Cardiac fibroblast (primary cell): ENCODE measurements at places on chromosomes 5 and 9.

- no peak for DNase-seq
These were observed 314.7 kb downstream of the ENC1 start for GRCh38 chr5:74325866-74326265.

DNA sequence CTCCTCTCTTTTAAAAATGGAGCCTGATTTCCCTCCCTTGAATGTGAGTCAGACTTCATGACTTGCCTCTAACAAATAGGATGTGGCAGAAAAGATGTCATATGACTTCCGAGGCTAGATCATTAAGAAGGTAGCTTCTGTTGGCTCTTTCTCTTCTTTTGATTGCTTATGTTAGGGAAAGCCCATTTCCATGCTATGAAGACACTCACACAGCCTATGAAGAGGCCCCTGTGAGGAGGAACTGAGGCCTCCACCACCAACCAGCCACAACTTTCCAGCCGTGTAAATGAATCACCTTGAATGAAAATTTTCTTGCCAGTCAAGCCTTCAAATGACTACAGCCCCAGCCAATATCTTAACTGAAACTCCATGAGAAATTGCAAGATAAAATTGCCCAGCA lies 413.4 kb downstream of the TMEM38B start:
- no peak for DNase-seq

DNA sequence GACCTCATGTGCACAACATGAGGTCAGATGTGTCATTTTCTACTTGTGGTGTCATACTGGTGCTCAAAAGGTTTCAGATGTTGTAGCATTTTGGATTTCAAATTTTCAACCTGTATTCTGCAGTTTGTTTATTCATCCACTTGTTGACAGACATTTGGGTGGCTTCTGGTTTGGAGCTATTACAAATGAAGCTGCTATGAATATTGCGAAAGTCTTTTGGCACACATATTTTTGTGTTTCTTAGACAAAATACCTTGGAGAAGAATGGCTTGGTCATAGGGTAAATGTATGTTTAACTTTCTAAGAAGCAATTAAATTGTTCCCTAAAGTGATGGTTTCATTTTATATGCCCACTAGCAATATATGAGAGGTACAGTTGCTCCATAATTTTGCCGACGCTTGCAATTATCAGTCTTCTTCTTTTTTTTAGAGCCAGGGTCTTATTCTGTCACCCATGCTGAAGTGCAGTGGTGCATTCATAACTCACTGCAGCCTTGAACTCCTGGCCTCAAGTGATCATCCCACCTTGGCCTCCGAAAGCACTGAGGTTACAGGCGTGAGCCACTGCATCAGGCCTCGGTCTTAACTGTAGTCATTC lies 70.7 kb upstream of the TRPC7 start:
- peak; percentile 9 for DNase-seq

DNA sequence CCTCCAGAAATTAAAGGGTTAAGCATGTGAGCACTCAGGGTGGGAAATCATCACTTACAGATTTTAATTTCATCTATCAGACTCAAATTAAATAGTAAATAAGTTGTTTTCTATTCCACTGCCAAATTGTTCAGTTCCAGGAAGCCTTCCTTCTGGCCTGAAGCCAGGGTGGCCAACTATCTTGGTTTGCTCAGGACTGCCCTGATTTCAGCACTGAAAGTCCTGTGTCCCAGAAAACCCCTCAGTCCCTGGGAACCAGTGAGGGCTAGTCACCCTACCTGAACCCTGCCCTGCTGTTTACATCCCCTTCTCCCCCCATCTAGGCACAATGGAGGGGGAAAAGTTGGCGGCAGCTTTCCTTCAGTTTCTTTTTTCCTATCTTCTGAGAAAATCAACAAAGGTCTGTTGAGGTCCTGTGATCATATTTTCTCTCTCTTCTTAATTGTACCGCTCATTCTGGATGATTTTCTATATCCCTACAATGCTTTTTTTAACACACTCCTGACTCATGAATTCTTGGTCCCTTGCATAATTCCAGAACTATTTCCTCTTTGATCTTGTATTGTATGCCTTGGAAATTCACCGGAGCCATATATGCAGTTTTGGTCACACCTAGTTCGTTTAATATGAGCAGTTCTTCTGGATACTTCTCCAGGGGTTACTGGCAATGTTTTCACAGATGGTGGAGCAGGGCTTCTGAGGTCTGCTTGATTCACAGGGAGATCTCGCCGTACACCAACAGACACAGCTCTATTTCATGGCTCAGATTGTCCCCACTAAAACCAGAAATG lies 103.8 kb downstream of the MAP1B start:
- peak; percentile 73 for DNase-seq

- DNase-seq, result no peak
These were observed 7.8 kb upstream of the SOX30 start for GRCh38 chr5:157659868-157660660.

DNA sequence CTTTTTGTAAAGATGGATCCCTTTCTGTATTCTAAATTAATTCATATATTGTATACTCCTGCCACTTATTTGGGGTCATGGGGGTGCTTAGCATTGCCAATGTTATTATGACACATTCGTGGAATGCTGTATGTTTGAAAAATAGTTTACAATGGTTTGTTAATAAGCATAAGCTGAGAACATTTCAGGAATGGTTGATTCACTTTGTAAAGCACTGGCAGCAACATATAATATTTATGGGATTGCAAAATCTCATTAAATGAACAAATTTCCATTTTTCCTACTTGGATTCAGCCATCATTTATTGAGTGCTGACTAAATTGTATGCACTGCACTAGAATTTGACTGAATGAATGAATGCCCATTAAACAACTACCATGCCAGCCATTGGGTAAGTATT lies 215.2 kb upstream of the KLF4 start:
- no peak for DNase-seq

DNA sequence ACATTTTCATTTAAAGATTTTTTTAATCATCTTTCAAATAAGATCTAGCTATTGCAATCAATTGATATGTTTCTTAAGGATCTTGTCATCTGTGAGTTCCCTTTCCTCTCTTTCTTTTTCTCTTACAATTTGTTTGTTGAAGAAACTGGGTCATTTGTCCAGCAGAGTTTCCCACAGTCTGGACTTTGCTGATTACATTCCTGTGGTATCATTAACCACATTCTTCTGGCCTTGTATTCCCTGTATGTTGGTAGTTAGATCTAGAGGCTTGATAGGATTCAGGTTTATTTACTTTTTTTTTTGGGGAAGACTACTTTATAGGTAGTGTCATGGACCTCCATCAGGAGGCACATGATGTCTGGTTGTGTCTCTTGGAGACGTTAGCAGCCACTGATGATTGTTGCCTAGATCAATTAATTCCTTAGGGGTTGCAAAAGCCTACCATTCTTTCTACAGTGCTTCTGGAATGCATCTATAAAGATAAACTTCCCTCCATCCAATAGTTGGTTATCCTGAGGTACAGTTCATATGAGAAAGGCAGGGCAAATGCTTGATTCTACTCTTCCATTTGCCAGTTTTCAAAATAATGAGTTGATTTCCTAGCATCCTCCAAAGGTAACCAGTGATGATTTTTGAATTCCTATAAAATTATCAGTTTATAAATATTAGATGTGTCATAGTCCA lies 14.3 kb downstream of the PDE8B start:
- peak; percentile 37 for DNase-seq

DNA sequence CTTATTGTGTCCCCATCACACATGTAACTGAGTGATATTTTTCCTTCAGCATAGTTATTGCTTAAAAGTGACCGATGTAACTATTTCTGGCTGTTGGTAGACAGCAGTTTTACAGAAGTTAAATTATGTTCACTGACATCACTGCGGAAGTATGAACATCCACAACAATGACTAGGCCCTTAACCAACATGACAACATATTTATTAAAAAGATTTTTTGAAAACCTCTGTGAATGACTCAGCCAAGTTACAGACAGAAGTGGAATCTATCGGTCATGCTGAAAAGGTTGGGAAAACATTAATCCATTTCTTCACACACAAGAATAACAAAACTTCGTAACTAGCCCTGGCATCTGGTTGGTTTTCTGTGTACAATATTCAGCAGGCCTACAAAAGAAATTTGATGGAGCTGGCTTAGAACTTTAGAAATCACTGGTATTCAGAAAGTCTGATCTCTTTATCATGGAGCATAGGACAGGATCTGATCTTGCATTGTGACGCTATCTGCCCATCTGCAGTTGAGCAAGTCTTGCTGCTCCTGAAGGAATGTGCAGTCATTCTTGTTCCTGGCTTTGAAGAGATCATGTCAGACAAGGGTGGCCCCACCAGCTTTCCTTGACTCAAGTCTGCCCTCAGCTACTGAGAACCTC lies 6.5 kb downstream of the GLIS3 start:
- peak; percentile 90 for DNase-seq

DNA sequence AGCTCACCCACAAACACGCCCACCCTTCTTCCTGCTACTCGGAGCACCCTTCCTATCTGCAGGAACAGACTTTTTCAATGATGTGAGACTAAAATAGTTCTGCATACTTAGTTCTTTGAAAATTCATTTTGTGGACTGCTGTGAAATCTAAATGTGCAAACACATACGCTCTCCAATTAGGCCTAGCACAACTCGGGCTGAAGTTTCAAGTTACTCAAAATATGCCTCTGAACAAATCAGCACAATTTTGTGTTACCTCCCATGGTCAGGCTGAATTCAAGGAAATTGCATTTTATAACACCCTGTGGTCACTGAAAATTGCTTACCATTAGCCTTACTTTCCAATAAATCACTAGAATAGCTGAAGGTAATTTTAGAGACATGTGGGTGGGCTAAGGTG lies 323.8 kb upstream of the ADCY2 start:
- no peak for DNase-seq

GRCh38 chr9:92808726-92809451 lies 44.3 kb upstream of the BICD2 start:
- DNase-seq, result peak; percentile 78

GRCh38 chr5:138955013-138955660 lies 80.0 kb upstream of the LRRTM2 start:
- no peak for DNase-seq

DNA sequence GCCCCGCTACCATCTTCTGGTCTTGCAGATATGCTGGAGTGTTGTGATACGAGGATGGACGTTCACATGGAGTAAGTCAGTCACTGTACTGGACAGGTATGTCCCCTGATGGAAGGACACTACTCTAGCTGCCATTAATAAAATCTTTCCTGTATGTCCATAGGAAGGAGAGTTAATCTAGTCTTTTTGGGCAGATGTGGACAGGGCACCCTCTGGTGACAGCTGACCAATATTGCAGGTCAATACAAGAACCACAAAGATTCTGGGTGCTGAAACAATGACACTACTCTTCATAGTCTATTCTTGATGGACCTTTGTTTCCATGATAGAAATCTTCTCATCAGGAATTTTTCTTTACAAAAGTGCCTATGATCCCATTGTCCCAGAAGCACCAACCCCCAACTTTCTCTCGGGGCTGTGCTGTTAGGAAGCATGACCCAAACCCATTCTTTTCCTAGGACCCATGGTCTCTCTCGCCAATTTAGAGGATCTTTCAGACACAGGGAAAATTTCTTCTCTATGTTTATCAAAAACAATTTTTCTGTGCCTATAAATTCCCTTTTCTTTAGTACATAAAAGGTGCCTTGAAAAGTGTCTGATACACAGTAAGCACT lies 376.9 kb downstream of the DTWD2 start:
- DNase-seq, result peak; percentile 33

DNA sequence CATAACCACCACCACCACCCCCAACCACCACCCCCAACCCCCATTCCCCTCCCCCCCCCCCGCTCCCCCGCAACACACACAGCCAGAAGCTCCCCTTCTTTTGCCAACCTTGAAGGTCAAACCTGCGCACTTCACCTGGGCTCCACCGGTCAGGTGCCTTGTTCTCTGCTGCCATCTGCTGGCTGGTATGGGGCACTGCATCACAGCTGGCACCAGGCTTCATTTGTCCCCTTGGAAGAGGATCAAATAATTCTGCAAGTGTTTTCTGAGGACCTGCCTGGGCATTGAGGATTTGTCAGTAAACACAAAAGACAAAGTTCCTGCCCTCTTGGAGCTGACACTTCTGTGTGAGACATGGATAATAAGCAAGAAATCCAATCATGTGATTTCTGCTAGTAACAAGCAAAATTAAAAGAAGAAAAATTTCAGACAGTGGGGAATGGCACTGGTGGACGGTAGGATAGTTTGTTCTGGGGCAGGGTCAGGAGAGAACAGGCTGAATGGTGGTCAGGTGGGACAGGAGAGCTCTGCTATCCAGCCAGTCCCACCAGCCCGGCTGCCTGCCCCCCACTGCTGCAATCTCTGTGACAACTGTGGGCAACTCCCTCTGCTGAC lies 55.6 kb upstream of the LMX1B start:
- DNase-seq, result peak; percentile 46

DNA sequence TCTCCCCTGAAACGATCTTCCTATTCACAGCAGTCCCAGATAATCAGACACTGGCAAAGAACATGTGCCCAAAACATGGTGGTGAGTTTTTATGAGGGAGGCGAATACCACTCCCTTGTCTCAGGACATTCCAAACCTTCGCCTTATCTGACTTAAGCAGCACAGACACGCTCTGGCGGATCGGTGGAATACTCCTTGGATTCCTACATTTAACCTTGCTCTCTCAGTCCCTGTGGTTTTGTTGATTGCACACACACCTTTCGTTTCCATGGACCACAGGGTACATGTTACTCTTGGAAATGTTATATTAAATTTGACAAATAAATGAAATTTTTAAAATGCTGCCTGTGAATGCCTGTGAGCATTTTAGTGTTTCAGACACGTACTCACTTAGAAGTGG lies 87.8 kb upstream of the CPEB4 start:
- no peak for DNase-seq
